HepG2 (cell line): ENCODE measurements at places on chromosomes 12 and 14.

DNA sequence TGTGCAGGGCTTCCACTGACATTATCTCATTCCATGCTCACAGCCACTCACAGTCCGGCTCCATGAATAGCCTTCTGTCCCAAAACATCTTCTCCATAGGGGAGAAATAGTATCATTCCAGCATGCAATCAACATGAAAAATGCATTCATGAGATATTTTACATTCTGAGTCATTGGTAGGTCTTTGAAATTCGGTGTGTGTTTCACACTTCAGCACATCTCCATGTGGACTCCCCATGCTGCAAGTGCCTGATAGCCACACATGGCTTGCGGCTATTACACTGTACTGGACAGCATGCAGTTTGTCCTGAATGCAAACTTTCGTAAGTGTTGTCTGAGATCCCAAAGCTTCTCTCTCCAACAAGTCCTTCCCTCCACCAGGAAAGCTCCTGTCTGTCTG, 449.3 kb downstream of the MED13L start:
- no peak for DNase-seq

DNA sequence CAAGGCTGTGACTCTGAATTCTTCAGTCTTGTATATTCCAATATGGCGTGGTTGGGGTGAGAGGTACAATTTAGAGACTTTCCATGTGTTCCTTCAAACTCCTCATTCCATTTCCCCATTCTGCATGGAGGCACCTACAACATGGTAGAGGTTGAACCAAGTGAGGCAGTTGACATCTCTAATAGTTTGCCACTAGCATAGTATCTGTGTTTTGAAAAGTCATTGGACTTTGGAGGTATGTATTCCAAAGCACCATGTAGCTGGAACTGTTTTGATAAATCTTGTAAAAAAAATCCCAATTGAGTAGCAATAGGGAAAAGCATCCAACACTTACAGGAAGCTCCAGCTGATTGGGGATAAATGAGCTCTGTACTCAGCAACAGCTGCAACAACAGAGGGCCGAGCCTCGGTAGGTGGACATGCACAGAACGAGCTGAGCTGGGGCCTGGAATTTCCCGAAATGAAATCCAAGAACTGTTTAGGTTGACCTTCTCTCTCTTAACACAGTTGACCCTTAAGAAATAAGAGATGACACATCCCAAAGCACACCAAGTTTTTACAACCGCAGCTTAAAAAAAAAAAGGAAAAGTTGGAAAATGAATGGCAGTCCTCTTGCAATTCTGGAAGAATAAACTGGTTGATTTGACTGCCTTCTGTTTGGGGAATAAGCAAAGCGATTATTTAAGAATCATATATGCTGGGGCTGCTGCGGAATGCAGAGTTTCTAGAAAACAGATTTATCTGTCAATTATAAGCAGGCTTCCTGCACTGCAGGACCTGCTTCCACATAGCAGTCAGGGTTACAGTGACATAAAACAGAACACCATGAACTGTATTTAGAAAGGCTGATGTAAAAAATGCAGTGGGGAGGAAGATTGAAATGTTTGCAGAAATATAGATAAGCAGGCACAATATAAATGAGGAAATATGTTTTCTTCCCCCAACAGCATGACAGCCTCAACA, 194.6 kb upstream of the KRR1 start:
- DNase-seq = no peak

DNA sequence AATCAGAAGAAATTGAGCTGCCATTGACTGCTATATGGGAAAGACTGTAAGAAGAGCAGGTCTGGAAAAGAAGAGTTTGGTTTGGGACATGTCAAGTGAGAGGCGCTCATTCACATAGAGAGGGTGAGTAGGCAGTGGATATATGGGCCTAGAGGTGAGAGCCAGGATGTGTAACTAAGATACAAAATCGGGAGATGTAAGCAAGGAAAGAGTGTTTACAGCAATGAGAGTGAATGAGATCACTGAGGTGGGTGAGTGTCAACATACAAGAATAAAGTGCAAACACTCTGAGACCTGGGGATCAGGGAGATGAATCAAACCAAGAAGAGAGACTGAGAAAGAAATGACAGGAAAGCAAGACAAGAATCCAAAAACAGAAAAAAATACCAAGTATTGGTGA, 58.0 kb upstream of the RTRAF start:
- no peak for DNase-seq

GRCh38 chr14:99943620-99944019, 121.6 kb upstream of the EVL start:
- DNase-seq = no peak

DNA sequence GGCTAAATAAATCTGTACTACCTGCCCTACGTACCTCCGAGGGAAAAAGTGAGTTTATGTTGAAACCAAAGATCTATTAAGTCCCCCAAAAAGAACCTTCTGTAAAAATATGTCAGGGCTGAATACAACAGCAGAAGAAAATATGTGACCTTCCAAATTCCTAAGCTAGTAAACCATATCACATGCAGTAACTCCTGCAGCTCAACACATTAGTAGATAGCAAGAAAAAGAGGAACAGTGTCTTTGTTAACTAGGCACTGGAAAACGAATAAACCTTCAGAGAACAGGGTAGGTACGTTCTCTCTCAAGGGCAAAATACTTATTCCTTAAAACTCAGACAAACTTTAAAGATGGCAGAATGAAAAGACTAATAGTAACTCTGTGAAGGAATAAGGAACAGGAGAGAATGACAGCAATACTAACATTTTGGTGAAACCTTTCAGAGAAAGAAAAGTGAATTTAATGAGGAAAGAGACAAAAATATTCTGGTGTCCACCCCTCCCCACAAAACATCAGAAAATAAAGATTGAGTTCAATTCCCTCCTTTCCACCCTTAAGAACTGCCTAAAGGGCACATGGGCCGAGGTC, 18.0 kb downstream of the CBX5 start:
- no peak for DNase-seq

DNA sequence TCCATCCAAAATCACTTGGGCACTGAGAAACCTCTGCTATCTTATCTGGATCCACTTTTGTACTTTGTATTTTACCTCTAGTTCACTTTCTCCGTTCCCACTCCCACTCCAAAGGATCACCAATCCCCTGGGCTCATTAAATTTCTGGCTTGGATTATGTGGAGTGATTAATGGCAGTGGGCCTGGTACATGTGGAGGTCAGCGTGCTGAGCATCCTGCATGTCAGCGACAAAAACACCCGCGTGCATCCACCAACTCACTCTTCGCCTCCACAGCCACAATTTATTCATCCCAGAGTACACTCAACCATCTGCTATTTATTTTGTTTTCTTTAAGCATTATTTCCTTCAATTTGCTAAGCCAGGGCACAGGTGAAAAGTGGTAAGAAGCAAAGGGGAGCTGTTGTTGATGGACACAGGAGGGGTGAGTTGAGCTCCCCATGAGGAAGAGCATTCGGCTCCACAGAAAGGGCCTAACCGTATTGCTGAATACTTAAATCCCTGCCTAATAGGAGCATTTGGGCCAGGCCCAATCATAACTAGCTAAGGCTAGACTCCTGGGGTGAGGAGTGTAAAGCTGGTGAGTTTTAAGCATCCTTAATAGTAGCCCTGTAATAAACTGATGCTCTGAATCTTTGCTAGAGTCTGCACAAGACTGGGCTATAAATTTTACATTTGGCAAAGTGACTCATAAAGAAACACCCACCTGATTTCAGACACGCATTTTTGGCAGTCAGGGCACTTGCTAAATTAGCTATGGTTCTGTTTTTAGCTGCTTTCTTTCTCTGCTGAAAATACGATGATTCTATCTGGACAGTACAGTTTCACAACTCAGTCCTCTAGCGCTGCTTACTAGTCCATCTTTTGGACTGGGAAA, 137.8 kb downstream of the SLC25A21 start:
- no peak for DNase-seq
